Hepatic stellate cell (primary cell): ENCODE measurements at places on chromosomes 1 and 21.

GRCh38 chr1:84060781-84061180 is 61.8 kb upstream of the TTLL7 start:
- no peak for DNase-seq

DNA sequence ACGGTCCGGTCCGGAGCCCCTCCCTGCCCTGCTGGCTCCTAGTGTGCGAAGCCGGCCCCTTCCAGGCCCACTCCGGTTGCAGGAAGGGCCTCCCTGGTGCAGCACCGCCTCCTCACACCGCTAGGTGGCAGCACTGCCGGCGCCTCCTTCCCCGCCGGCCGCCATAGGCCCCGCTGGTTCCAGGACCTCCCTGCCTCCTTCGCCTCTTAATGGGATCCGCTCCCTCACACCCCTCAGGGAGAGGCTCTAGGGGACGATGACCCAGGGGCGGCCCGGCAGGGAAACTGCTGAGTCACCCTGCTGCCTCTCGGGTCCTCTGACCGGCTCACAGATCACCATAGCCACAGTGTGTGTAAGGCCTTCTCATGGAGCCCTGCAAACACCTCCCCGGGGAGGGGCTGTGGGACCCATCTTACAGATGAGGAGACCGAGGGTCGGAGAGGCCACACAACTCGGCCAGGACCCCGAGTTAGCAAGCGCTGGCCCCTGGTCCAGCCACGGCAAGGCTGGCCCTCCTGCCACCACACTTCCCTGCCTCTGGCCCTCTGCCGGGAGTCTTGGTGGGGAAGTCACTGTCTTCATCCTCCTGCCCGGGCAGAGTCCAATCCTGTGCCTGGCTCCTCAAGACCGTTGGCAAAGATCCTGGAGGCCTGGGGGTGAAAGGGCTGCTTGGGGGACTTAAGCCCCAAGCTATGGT is 1.6 kb upstream of the AJAP1 start:
- peak; percentile 85 for DNase-seq

GRCh38 chr21:16534408-16535101 is 804.8 kb downstream of the USP25 start:
- peak; percentile 5 for DNase-seq

GRCh38 chr21:40136571-40136970 is 269.3 kb downstream of the PCP4 start:
- no peak for DNase-seq

DNA sequence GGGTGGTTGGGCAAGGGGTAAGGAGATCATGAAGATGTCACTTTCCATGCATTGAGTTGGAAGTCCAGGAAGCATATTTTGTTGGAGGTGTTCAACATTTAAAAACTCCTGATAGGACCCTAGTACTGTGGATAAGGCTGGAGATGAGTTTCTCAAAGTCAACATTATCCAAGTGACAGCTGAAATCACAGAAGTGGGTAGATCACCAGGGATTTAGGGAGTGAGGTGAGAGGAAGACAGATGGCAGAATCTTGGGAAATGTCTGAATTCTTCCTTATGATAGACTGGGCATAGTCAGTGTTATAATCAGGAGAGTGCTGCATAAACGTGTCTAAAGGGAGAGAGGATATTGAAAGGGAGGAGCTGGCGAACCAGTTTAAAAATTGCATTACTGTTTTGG is 5.3 kb upstream of the RASAL2 start:
- DNase-seq = no peak

GRCh38 chr1:201653233-201653632 is 114.3 kb downstream of the NAV1 start:
- no peak for DNase-seq

GRCh38 chr1:32521165-32521564 is 18.1 kb upstream of the ZBTB8A start:
- DNase-seq = no peak

GRCh38 chr1:18960821-18961220 is 4.3 kb upstream of the IFFO2 start:
- no peak for DNase-seq

DNA sequence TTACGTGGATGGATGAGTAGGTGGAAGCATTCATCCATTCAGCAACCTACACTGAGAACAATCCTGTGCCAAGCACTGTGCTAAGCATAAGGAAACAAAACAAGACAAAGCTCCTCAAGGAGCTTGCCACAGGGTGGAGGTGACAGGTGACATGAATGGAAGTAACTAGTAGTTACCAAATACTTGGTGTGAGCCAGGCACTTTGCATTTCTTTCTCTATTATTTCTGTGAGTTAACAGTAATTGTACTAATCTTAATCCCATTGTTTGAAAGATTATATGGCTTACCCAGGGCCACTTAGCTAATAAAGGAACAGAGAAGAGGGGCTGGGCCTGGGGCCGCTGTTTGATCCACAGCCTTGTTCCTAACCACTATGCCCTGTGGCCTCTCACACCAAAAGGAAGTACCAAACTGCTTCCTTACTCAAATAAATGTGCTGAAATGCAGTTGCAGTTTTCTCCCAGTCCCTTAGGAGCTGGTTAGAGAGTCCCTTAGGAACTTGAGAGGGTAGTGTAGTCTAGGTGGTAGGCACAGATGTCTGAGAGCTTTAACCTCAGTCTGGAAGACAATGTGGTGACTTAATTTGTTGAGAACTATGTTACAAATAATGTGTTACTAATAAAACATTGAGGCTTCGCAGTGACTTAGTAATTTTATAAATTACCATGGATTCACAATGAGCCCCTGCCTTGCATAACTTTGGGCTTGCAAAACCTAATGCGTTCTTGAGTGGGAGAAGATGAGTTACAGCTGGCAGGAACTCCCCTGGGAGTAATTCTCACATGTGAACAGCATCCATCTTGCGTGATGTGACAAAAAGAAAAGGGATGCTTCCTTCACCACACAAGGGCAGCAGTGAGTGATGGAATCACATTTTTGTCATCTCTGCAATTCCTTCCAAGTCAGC is 69.8 kb downstream of the MPZL1 start:
- DNase-seq = peak; percentile 62

GRCh38 chr1:59743324-59744091 is 71.2 kb upstream of the HOOK1 start:
- no peak for DNase-seq

- DNase-seq = peak; percentile 27
These were observed 456 bp downstream of the PTPN14 start for GRCh38 chr1:214550857-214551435.

DNA sequence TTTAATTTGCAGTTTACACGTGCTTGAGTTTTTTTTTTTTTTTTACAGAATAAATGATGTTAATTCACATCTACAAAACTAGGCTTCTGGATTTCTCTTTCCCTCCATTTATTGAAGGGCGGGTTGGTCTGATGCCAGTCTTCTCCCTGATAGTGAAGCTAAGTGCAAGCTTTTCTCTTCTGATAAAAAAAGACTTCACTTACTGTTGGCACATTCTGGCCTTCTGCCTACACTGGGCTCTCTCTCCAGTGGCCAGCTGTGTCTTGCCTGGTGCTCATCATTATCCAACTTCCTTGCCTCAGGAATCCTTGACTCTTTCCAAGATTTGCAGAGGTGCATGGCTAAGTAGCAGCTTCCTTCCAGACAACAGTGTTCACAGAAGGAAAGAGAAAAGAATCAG is 7.6 kb upstream of the RAP1A start:
- no peak for DNase-seq

GRCh38 chr1:23601135-23601967 is 42.0 kb upstream of the ID3 start:
- DNase-seq = no peak

GRCh38 chr1:31761883-31762282 is 2.3 kb downstream of the ADGRB2 start:
- peak; percentile 60 for DNase-seq

- no peak for DNase-seq
These were observed 73.3 kb upstream of the ARHGAP29 start for GRCh38 chr1:94310570-94311270.

DNA sequence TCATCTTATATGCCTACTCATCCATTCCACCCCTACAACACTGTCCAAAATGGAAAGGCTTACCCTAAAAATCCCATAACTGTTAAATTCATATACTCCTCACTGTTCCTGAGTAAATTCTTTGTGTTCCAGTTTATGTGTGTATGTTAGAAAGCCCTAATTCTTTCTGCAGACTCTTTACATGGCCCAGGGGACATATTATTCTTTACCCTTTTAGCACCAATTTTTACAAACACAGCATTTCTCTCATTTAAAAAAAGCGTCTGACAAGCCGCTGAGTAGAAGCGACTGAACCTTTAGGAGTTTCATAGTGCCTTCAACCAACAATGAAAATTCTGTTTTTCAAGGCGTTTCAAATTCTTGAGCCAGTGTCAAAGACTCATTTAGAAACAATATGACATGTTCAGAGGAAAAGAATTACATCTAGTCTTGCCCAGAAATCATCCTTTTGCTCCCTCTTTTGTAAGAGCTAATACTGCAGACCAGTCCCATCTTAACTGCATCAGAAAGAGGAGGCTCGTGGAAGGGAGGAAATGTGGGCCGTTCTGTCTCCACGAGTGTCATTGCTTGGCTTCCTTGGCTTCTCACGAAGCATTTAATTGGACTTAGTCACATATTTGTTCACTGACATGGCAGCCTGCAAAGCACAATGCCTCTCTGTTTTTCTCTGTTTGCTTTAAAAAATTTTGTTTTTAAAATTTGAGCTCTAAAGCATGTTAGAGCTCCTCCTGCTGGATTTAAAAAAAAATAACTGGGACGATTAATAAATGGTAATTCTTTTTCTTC is 21.3 kb upstream of the C1orf105 start:
- DNase-seq = peak; percentile 51

DNA sequence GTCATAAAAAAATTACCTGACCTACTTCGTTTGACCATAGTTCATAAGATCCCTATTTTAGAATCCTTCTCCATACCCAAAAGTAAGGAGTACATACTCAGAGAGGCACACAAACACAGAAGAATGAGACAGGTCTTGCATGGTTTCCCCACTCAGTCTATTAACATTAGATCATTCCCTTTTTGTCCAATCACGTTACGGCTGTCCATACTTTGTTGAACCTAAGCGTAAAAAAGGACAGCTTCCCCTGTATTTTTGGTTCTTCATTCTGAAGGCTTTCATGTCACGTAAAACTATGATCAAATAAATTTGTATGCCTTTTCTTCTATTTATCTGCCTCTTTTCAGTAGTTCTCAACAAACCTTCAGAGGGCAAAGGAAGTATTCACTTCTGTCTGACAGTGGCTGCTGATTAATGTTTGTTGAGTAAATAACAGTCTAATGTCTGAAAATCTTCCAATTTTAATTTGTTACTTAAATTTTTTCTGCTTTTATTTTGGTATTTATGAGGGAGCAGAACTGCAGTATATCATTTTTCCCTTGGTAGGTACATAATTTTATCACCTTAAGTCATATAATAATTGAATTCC is 16.4 kb downstream of the PKN2 start:
- no peak for DNase-seq

GRCh38 chr1:197692965-197693364 is 82.3 kb downstream of the DENND1B start:
- DNase-seq = no peak

- DNase-seq = no peak
These were observed 876 bp downstream of the MOB3C start for GRCh38 chr1:46615735-46616134.

- no peak for DNase-seq
These were observed 331.5 kb upstream of the AJAP1 start for GRCh38 chr1:4322881-4323280.

DNA sequence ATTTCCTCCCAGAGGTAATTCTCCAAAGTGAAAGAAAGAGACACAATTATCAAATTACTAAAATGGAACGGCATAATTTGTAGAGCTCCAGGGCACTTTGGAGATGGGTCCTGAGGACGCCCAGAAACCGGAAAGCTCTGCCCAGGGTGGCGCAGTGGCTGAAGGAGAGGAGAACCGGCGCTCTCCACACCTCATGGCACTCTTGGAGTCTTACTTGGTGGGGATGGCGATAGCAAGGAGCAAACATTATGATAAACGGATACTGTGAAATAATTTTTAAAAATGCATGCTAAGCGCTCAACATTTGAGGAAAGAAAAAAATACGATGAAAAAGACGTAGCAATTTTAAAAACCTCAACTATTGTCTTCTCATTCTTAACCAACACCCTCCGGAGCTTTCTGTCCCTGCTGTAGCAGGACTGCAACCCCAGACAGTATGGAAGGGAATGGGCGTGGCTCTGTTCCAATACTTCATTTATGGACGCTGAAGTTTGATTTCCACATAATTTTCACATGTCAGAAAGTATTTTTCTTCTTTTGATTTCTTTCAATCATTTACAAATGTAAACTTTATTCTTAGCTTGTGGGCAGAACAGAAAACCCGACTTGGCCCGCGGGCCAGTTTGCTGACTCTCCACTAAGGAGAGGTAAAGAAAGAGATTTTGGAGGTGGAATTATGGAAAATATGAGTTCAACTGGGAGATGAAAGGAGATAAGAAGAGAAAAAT is 1.1 kb downstream of the S100A11 start:
- peak; percentile 35 for DNase-seq

GRCh38 chr1:111141245-111142220 is 1.5 kb downstream of the CEPT1 start:
- no peak for DNase-seq

- peak; percentile 63 for DNase-seq
These were observed 38.1 kb downstream of the MRAP start for GRCh38 chr21:32336711-32337110.

GRCh38 chr1:71233645-71234044 is 152.8 kb upstream of the ZRANB2 start:
- no peak for DNase-seq

DNA sequence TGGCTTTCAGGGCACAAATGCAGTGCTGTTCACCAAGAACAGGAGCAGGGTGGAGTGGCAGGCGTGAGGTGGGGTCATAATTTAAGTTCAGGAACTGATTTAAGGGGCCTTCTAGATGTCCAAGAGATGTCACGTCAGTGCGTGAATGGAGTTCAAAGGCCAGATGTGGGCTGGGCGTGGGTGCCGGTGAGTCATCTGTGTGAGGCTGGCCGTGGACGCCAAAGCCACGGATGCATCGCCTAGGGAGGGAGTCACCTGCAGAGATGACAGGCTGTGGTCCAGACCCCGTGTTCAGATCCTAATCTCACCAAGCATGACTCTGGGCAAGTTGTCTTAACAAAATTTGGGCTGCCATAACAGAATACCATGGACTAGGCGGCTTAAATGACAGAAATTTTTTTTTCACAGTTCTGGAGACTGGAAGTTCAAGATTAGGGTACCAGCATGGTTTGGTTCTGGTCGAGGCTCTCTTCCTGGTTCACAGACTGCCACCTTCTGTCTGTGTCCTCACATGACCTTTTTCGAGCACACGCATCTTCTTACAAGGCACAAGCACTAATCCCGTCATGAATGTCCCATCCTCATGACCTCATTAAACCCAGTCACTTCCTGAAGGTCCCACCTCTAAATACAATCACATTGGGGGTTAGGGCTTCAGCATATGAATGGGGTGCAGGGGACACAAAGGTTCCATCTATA is 109.6 kb downstream of the PRDM2 start:
- DNase-seq = no peak

- no peak for DNase-seq
These were observed 23.4 kb upstream of the SMYD3 start for GRCh38 chr1:246530482-246530881.

- no peak for DNase-seq
These were observed 577.6 kb downstream of the MATN1 start for GRCh38 chr1:30145723-30146303.

GRCh38 chr1:155010211-155010918 is 7.8 kb downstream of the ZBTB7B start:
- DNase-seq = no peak
